ENCODE measurements at places on chromosomes 4 and X.

GRCh38 chrX:65821721-65822496, 154.5 kb downstream of the MSN start:
- DNase-seq = no peak

GRCh38 chrX:136496186-136496763, 1.1 kb upstream of the HTATSF1 start:
- DNase-seq = no peak

DNA sequence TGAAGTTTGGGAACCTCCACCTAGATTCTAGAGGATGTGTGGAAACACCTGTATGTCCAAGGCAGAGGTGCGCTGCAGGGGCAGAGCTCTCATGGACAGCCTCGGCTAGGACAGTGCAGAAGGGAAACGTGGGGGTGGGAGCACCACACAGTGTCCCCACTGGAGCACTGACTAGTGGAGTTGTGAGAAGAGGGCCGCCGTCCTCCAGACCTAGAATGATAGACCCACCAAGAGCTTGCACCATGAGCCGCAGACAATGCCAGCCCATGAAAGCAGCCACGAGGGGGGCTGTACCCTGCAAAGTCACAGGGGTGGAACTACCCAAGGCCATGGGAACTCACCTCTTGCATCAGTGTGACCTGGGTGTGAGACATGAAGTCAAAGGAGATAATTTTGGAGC, 274.5 kb upstream of the FMR1 start:
- no peak for DNase-seq

GRCh38 chr4:82256718-82257117, 117.1 kb downstream of the HNRNPD start:
- no peak for DNase-seq

DNA sequence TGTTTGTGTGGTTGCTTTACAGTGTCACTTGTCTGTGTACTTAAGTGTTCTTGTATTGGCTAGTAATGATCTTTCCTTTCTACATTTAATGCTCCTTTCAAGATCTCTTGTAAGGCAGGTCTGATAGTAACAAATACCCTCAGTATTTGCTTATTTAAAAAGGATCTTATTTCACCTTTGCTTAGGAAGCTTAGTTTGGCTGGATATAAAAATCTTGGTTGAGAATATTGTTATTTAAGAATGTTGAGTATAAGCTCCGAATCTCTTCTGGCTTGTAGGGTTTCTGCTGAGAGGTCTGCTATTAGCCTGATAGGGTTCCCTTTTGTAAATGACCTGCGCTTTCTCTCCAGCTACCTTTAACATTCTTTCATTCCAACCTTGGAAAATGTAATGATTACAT, 35.7 kb downstream of the LCORL start:
- no peak for DNase-seq

- DNase-seq = no peak
These were observed 76.7 kb upstream of the GALNT7 start for GRCh38 chr4:173091958-173092357.

DNA sequence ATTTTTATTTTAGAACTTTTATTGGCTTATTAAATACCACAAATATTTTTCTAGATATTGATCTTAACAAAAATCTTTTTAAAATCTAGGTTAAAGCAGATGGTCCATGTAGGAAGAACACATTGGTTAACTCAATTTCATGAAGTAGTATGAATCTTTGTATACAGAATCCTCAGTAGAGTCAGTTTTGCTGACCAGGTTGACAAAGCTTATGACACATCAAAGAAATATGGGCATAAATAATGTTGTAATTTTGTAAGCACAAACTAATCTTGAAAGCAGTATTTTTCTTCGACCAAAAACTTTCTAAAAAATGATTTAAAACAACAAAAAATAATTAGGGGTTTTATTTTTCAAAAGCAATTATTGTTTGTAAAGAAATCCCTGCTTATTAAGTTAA, 479.3 kb upstream of the PCDH10 start:
- DNase-seq = no peak

DNA sequence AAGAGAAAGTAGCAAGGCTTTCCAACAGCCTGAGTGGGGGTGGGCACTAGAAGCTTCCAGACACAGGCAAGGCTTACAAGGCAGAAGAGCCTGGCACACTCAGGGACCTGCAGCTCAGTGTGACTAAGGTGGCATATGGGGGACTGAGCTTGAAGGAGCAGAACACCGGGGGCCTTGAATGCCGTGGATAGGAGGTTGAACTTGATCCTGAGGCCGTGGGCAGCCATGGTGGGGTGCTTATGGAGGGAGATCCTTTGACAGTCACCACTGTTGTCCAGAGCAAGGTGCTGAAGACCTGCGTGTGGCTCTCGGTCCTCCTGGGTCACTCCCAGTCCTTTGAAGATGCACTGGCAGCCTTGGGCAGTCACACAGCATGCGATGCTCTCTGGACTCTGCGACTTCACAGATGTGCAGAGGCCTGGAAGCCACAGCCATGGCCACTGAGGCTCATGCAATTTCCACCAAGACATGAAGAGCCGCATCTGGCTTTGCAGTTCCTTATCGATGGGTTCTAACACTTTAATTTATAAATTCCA, 18.3 kb downstream of the C4orf50 start:
- no peak for DNase-seq

- no peak for DNase-seq
These were observed 69.4 kb downstream of the HCCS start for GRCh38 chrX:11180571-11180970.

GRCh38 chr4:53786632-53787031, 195.3 kb upstream of the LNX1 start:
- no peak for DNase-seq

DNA sequence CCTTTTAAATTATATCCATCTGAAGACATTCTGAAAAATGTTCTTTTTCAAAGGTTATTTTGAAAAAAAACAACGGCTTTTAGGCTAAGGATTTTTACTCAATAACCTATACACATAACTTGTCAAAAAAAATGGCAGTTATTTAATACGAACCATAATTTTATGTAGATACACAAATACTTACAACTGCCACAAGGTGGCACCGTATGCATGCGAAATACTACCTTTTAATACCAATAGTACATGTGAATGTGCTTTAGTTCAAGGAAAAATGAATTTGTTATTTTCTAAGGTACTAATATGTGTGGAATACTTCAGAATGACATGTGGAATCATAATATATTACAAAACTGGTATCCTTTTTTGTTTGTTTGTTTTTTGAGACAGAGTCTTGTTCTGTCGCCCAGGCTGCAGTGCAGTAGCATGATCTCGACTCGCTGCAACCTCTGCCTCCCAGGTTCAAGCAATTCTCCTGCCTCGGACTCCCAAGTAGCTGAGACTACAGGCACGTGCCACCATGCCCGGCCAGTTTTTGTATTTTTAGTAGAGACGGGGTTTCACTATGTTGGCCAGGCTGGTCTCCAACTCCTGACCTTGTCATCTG, 4.6 kb upstream of the MAD2L1 start:
- DNase-seq = no peak

- no peak for DNase-seq
These were observed 131.4 kb upstream of the NAP1L5 start for GRCh38 chr4:88828842-88829571.

GRCh38 chrX:17361620-17362019, 13.4 kb upstream of the NHS start:
- DNase-seq = no peak

- no peak for DNase-seq
These were observed 84.2 kb downstream of the CHIC1 start for GRCh38 chrX:73647212-73647611.

DNA sequence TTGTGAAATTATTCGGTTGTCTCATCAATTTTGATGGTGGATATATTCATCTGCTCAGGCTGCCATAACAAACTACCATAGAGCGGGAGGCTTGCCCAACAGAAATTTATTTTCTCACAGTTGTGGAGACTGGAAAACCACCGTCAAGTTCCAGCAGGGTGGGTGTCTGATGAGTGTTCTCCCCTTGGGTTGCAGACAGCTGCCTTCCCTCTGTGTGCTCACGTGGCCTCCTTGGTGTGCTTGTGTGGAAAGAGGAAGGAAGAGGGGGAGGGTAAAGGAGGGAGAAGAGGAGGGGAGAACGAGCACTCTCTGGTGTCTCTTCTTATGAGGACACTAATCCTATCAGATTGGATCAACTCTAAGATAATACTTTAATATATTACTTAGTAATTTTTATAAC, 123.8 kb upstream of the TEX13D start:
- DNase-seq = no peak

DNA sequence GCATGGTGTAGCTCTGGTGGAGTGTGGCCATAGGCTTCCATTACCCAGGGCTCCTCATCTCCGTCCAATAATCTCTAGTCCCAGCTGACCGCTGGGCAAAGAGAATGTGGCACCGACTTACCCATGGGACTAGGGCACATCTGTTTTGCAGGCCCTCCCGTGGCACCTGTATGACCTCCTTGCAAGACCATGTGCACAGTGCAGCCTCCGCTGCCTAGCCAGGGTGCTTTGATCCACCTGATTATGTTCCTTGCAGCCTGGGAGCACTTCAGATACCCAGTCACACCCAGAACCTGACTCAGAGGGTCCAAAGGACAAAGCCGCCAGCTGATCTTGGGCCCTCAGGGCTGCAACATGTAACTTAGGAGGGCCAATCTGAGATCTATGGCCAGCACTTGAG, 84.8 kb downstream of the PCDH10 start:
- DNase-seq = no peak

All from ascending aorta (tissue), 2 donors.